ENCODE measurements at places on chromosomes 4 and X.
A peak's percentile ranks its signal among the peaks of the same experiment; 100 is the strongest.

GRCh38 chrX:74422576-74423288 is 1.4 kb downstream of the SLC16A2 start:
- DNase-seq, result no peak

DNA sequence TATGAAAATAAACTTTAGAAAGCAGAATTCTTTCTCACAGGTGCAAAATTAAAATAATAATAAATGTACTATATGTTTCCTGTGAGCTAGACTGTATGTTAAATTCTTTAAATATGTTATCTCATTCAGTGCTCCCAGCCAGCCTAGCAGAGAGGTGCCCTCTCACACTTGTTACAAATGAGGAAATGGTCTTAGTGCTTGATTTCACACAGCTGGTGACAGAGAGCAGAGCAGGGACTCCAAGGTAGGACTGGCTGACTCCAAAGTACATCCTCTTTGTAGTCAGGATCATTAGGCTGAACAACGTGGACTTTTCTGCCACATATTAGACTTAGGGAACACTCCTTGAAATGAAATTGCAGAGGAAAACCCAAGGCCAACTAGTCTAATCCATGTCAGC is 72.0 kb upstream of the HHIP start:
- DNase-seq, result no peak

DNA sequence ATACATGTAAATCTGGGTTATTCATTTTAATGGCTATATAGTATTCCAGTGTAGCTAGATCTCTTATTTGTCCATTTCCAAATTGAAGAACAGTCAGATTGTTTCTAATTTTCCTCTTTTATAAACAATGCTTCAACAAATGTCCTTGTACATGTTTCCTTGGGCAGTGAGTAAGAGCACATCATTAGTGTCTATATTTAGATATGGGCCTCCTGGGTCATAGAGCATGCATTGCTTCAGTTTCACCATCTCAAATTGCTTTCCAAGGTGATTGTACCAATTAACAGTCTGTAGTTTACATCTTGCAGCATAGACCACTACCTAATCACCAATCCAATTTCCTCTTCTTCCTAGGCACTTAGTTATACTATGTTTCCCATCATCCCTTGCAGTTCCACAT is 13.4 kb downstream of the PHKA2 start:
- DNase-seq, result no peak

GRCh38 chr4:84855774-84856173 is 110.7 kb downstream of the WDFY3 start:
- no peak for DNase-seq

DNA sequence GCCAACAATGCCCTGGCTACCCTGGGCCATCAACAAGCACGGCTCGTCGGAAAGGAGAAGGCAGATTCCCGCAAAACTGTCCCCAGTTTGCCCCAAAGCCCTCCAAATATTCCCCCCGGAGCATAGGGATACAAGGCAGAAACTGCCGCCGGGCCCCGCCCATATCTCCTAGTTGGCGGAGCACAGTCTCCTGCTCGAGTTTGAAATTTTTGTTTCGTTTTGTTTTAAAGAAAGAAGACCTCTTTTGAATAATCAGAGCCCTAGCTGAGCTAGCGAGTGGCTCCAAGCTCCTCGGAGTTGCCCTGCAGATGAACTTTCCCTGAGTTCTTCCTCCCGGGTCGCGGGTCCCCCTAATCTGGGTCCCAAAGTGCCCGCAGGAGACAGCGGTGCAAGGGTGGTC is 138.1 kb upstream of the ZIC3 start:
- no peak for DNase-seq

GRCh38 chrX:118588715-118589114 is 93.1 kb downstream of the DOCK11 start:
- DNase-seq, result no peak

DNA sequence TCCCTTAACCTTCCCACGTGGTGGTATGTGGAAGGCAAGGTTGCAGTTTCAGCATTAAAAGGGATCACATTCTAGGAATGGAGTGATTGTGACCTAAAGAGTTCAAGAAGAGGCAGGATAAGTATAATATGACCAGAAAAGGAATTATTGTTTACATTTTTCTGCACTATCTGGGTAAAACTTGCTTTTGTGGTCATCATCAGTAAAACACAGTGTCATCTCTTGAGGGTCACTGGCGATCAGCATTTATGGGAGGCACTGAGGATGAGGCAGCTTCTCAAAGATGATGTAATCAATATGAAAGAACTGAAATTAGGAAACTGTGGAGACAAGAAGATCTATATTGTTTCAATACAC is 88.7 kb downstream of the CFAP299 start:
- DNase-seq, result no peak

GRCh38 chr4:22900876-22901275 is 208.1 kb downstream of the GBA3 start:
- no peak for DNase-seq

GRCh38 chrX:96551322-96551872 is 133.2 kb upstream of the DIAPH2 start:
- DNase-seq, result no peak

DNA sequence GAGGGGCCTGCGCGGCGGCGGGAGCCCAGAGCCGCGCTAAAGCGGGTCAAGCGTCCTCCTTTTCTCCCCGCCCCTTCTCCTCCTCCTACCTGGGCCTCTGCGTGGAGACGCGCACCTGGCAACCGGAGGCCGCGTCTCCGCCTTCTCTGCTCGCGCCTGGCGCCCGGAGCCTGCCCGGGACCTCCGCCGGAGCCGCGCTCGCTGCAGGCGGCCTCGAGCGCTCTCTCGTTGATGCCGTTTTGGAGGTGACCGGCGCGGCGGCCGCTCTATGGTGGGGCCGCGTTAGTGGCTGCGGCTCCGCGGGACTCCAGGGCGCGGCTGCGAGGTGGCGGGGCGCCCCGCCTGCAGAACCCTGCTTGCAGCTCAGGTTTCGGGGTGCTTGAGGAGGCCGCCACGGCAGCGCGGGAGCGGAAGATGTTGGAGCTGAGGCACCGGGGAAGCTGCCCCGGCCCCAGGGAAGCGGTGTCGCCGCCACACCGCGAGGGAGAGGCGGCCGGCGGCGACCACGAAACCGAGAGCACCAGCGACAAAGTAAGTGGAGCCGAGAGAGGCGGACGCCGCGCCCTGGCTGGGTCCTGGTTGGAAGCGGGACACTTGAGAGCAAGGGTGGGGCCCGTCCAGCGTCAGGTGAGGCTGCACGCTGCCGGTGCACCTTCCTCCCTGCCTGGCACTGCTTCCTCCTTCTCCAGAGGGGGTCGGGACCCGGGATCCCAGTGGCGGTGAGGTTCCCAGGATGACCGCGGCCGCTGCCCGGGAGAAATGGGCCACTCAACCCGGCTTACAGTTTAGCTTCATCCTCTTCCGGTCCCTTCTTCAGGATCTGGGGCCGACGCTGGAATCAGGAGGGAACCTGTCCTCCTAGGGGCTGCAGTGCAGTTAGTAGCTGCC is at the start of gene CDS1:
TSS of gene CDS1 (plus strand) at position 140 of the 888 bp plus-strand sequence. CDS start at position 415, 275 bp downstream.
- DNase-seq, result peak; percentile 39

DNA sequence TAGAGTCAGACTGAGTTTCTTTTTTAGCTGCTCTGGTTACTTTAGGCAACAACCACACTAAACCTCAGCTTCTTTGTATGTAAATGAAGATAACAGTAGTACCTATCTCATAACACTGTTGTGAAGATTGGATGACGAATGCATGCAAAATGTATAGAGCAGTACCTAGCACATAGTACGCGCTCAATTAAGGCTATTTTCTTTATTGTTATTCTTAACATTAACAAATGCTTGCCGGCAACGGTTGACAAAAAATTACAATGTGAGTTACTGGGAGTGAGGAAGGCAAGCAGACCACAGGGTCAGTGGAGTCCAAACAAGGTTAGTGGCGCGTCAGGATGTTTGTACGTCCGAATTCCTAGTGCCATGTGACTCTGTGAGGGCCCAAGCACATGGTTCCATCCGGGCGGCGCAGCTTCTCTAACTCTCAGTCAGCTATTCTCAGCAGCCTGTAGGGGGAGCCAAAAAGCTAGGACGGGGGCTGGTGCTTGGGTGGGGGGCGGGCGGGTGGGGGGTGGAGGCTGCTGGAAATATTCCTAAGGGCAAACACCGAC is 821 bp upstream of the NALF2 start:
- no peak for DNase-seq

DNA sequence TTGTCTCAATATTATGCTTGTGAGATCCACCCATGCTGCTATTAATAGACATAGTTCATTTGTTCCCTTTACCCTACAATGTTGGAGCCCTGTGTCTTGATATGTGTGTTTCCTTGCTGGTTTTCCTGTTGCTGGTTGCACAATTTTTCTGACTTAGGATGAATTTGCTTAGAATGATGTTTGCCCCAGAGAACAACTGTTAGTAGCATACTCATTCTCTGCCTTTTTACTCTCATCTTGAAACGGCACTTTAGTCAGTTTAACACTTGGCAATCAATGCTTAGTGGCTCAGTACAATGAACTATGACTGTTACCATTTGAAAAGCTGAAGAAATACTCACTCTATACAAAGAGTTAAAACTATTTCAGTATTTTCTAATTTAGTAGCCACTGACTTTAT is 158.8 kb upstream of the NDST4 start:
- DNase-seq, result no peak

DNA sequence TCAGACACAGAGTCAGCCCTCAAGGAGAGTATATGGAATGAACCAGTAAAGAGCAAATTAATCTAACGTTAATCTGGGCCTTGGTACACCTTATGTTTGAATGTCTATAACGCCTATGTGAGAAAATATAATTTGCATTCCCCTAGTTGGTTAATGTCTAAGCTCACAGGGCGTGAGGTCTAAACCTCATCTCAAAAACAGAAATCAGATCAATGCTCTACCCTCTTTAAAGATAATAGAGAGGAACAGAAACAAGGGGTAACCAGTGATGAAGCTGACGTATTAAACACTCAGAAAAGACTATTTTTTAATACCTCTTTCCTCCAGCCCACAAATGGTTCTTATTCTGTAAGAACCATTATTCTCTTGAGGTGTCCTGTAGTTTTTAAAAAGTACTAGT is 369.2 kb upstream of the NOCT start:
- DNase-seq, result no peak

- no peak for DNase-seq
These were observed 82.3 kb upstream of the EDNRA start for GRCh38 chr4:147398556-147398955.

GRCh38 chr4:77021614-77022089 is 54.1 kb downstream of the CCNI start:
- no peak for DNase-seq

- no peak for DNase-seq
These were observed 4.9 kb upstream of the WDFY3 start for GRCh38 chr4:84971319-84971932.

GRCh38 chr4:38606587-38606905 is 57.5 kb upstream of the KLF3 start:
- no peak for DNase-seq

GRCh38 chr4:37767546-37767945 is 58.9 kb upstream of the PGM2 start:
- DNase-seq, result no peak

DNA sequence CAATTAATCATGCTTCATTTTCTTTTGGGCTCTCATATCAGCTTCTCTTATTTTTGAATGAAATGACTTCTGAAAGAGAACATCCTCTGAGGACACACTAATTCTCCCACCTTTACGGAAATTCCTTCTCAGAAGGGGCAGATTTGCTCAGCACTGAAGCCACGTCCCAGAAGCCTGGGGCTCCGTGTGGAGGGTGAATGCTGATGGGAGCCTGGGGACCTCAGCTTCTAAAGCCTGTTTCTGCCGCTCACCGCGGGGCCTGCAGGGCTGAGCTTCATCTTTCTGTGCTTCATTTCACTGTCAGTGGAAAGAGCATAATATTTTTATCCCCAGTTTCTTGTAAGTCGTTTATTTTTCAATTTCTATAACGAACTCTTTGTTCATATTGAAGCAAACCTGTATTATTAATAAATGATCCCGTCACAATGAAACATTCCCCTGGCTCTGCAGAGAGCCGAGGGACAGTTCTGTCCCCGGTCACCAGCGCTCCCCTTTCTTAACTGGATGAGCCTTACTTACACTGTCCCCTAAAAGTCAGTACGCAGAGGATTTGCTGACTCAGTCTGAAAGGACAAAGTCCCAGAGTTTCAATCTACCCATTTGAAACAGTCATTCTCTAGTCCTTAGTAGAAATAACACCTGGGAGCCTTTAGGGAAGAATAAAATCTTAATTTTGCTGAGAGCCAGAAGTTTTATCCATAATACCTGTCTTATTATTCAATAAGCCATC is 364.6 kb upstream of the FAT1 start:
- no peak for DNase-seq

DNA sequence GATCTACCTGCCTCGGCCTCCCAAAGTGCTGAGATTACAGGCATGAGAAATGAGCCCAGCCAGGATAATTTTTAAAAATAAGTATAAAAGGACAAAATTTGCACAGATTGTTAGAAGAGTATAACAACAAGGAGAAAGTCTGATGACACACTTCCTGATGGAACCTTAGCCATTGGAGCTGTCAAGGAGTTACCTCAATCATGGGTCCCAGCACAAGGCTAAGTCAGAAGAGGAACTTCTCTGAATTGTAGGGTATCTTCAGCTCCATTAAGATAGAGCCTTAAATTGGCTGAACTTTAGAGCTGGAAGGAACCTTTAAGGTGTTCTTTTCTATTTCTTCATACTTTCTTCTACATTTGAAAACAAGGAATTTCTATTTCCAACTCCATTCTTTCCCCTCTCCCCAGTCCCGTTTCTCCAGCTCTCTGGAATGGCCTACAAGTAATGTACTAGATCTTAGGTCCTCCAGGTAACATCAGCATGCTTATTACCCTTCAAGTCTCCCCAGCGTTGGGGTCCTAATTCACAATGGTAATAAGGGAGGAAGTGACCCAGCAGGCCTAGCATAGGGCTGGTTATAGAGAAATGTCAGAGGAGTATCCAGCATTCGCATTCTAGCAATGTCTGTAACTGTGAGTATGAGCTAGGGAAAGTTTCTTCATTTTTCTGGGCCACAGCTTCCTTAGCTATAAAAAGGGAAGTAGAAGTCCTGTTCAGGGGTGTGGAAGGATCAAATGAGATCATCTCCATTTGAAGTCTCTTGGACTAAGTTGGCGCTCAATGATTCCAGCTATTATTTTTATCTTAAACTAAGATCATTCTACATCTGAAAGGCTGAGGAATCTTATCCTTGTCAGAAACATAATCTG is 18.5 kb upstream of the RBPJ start:
- DNase-seq, result no peak

- DNase-seq, result no peak
These were observed 14.6 kb upstream of the ANXA10 start for GRCh38 chr4:168077726-168078239.
